ENCODE measurements at places on chromosomes 2 and 18.

GRCh38 chr2:137924019-137924418, 40.3 kb upstream of the HNMT start:
- no peak for DNase-seq

GRCh38 chr2:138507267-138507666, 5.7 kb downstream of the SPOPL start:
- no peak for DNase-seq

DNA sequence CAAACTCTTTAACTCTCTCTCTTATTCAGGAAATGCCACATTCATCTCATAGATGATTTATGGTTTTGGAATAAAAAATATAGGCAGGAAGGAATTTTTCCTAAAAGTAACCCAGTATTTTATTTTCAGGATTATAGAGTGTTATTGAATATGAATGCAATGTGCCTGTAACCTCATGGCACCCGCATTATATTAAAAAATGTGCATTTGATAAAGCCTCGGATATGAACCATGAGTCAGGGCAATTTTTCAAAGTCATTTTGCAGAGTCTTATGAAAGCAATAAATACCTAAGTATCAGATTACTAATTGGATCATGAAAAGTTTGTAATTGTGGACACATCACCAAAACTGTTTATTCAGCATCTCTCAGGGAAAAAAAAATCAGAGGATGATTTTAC, 573.8 kb downstream of the TSN start:
- DNase-seq, result no peak

GRCh38 chr2:216606551-216607276, 26.5 kb upstream of the IGFBP2 start:
- DNase-seq, result no peak

DNA sequence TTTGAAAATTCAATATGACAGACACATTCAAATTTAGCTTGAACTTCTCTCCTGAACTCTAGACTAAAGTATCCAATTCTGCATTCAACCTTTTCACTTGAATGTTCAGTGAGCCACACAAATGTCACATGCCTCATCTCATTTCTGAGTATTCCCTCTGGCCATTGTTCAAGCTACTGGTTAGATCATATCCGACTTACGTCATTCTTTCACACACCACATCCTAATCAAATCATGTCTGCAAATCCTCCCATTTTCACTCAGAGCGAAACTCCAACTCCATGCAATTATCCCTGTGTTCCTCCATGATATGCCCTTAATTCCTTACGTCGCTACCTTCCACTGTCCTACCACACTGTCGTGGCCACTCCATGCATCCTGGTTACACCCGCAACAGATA, 425.1 kb downstream of the CBLN2 start:
- no peak for DNase-seq

GRCh38 chr2:157827377-157827776, 48.8 kb downstream of the ACVR1 start:
- no peak for DNase-seq

DNA sequence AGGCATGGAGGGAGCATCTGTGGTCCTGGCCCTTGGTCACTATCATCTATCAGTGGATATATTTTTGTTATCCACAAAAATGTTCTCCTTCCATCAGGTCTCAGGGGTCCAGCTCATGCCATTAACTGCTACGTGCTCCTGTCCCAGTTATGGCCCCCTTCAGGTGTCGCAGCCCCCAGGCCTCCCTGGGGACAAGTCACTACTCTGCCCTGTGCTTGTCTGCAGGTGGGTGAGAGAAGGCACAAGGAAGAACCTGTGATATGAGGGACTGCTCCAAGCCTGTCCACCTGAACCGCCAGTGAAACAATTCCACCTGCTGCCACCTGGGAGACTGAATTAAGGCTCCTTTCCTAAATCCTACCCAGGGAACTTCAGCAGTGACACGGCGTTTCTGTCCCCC, 229.6 kb upstream of the ID2 start:
- DNase-seq, result no peak

DNA sequence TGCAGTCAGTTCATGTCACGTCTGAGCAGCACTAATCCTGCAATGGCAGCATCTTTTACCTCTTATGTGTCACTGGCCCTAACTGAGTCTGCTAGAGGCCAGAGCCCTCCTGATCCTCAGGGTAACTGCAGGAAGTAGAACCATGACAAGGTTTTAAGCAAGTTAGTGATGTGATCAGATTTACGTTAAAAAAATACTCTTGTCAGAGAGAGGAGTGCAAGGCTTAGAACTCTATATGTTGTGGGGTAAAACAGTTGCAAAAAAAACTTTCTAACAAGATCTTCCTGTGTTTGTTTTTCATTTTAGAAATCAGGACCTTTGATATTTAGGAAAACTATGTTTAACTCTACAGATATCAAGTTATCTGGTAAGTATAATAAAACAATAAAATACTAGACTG, 4.6 kb downstream of the TMEM87B start:
- DNase-seq, result no peak

GRCh38 chr2:205852457-205852856, 170.2 kb downstream of the NRP2 start:
- DNase-seq, result no peak

DNA sequence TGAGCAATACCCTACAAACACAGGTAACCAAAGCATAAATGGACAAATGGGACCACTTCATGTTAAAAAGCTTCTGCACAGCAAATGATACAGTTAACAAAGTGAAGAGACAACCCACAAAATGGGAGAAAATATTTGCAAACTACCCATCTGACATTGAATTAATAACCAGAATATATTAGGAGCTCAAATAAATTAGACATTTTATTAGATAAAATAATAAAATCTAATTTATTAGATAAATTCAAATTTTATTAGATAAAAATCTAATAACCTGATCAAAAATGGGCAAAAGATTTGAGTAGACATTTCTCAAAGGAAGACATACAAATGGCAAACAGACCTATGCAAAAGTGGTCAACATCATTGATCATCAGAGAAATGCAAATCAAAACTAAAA, 35.8 kb upstream of the KCNH7 start:
- DNase-seq, result no peak

- DNase-seq, result no peak
Measured at GRCh38 chr18:34775461-34775860, 65.4 kb downstream of the DTNA start.

DNA sequence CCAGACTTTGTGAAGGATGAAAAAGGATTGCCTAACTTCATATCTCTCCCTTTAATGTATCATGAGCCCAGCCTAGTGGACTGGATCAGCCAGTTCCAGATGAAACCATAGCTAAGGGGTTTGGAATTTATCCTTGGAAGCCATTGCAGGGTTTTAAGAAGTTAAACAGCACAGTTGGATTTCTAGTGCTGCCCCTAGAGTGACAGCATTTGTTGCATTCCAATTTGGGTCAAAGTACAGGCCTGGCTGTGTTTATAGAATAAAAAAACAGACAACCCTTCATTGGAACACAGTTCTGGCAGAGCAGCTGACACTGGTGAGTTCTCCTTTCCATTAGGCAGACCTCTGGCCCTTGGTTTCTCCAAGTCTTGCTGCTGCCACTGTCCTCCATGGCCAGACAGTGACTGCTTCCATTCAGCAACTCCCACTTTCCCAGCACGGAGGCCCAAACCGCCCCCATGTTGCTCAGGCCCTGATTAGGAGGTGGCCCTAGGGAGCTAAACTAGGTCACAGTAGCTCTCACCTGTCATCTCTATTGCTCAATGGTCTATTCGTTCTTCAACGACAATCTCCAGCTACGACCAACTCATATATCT, 8.0 kb downstream of the GPR39 start:
- no peak for DNase-seq

- DNase-seq, result no peak
Measured at GRCh38 chr2:156489750-156490465, 53.7 kb downstream of the GPD2 start.

GRCh38 chr2:210388148-210388547, 73.2 kb upstream of the MYL1 start:
- DNase-seq, result no peak

GRCh38 chr2:58427572-58428095, 186.5 kb upstream of the FANCL start:
- DNase-seq, result no peak

GRCh38 chr2:57373530-57373929, 673.1 kb upstream of the VRK2 start:
- DNase-seq, result no peak

DNA sequence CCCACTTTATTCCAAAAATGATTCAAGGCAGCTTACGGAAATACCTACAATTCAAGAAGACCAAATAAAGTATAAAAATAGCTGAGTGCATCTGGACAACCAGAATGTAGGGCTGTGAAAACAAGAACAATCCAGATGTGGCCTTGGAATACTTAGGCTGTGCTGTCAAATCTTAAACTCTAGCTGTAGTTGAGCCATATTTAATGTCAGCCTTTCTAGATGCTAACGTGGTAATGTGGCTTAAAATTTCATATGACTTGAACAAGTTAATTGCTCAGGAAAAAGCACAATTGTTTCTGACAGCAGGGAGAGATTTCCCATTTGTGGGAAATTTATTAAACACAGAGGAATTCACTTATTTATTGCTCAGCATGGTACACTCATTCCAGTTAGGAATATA, 14.6 kb upstream of the NAPG start:
- DNase-seq, result no peak

DNA sequence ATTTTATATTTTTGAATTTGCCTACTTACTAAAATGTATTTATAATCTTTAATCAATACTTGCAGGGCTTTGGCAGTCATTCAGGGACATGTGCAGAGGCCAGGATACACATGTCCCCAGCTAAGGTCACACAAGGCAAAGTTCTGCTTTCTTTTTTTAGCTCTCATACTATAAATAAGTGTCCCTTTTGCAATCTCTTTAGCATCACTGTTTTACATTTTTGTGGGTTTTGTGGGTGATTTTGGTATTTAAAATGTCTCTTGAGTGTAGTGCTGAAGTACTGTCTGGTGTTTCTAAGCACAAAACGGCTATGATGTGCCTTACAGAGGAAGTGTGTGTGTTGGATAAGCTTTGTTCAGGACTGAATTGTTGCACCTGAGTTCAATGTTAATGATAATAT, 309.0 kb upstream of the GULP1 start:
- DNase-seq, result no peak

DNA sequence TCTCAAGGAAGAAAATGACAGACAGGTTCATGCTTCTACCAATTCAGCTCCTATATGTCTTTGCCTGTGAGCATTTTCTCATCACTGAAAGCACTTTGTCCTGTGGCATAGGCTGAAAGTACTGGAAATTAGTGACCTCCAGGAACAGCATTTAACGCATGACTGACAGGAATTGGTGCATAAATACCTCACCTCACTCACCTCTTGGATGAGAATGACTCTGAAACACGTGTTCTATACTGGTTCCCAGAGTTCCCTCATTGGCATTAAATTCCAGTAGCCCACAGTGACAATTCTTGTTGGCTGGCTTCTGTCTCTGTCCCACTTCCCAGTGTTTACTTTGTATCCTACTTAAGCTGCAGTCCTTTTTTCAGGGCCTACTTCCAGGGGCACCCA, 83.4 kb upstream of the MAPRE2 start:
- DNase-seq, result no peak
